ENCODE measurements at places on chromosomes 2 and 18.

DNA sequence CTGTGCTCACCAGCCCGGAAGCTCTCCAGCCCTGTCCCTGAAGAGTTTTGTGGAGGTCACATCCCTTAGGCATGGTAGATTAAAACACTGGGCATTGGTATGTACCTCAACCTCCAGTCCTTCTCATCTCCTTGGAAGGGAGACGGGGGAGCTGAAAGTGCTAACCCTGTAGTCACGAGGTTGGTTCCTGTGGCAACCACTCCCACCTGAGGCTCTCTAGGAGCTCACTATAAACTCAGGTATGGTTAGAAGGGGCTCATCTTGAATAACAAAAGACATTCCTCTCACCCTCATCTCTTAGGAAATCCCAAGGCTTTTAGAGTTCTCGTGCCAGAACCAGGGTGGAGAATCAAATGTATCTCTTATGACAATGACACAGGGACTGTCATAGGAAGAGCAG lies 43.0 kb upstream of the MGAT4A start:
- DNase-seq, result no peak

- DNase-seq, result no peak
Measured at GRCh38 chr2:190940454-190940853, 59.8 kb downstream of the GLS start.

- DNase-seq, result no peak
Measured at GRCh38 chr2:241947876-241948275, 78.3 kb downstream of the RTP5 start.

DNA sequence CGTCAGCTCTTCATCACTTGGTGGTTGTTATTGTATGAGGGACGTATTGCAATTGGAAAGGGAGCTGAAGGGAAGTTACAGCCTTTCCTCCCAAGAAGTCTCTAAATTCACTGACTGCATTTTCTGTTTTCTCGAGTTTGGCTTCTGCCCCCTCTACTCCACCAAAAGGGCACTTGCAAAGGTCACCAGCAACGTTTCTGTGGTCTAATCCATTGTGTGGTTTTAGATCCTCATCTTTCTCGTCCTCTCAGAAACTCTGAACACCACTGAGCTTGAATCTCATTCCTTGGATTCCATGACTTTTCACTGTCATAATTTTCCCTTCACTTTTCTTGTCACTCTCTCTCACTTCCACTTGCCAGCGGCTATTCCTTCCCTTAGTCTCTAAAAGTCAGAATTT lies 308.0 kb downstream of the AFF3 start:
- no peak for DNase-seq

DNA sequence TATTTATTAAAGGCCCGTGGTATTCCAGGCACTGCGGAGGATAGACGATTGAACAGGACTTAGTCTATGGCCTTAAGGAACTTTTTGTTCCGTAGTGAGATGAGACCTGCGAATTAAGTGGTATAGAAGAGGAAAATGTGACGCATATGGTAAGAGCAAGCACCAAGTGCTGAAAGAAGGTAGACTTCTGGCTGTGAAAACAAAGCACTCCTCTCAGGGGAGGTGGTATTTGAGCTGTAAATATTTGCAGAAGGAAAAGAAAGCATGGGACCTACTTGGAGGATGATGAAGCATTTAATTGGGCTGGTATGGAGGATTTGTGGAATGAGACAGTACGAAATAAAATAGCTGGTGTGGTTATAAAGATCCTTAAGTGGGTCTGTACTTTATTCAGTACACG lies 62.5 kb downstream of the GPR39 start:
- DNase-seq, result peak; percentile 12

DNA sequence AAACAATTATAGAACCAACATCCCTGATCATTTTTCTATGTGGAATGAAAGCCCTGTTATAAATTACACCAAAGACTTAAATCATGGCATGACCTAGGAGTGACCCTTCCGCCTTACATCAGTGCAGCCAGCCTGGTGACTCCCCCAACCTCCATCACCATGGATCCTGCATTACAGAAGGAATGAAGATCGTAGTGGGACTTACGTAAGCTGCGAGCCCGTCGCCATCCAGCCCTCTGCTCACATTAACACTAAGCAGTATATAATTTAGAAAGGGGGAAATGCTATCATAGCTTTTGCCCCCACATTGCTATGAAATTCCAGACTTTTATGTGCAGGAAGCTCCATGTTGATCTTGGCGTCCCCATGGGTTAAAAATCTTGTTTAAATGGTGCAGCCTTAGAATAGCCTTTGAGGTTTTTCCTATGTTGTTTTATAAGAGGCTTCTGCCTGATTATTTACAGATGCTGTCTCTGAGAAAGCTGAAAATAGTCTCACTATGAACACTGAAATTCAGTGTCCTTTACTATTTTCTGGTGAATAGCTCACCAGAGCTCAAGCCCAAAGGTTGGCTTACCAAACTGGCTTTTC lies 76.3 kb downstream of the COLEC12 start:
- DNase-seq, result no peak

DNA sequence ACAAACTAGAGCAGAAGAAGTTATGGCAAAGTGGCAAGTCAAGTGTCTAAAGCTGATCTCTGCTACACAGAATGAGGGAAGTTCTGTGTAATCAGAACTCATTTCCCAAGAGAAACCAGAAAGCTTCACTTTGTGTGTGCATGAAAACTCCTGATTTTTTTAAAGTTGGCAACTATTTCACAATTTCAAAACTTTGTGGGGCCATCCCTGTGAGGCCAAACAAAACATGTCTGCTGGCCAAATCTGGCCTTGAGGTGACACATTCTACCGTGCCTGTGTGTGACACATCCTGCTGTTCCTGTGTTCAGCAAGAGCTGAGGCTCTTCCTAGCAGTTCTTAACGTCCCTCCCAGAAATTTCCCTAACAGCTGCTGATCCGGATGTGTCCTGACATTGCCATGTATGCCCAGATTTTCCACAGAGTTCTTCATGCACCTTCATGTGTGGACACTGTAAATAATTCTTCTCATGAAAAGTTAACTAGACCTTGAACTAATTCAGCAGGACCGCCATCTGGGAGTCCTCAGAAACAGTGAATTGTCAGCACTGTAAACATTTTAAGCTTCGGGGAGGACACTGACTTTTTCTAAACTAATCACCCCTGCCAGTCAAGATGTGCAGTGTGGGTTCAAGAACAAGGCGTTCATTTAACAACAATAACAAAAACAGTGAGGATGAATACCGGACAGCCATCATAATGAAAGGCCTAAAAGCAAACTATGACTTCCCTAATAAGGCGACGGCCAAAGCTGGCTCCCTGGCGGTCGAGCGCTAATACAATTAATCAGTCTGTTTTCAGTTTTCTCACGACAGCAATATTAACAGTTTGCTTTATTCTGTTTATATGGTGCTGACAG lies 99.0 kb downstream of the PLEKHM3 start:
- no peak for DNase-seq

GRCh38 chr18:3081584-3081991 lies 68.6 kb upstream of the LPIN2 start:
- DNase-seq, result no peak

GRCh38 chr18:77526962-77527361 lies 277.3 kb downstream of the GALR1 start:
- no peak for DNase-seq

- DNase-seq, result no peak
Measured at GRCh38 chr2:23691106-23691470, 235.8 kb downstream of the ATAD2B start.
